ENCODE measurements at places on chromosomes 2 and 18.

GRCh38 chr2:217147818-217148217, 288.0 kb upstream of the TNP1 start:
- no peak for DNase-seq

GRCh38 chr18:9829397-9829712, 56.4 kb upstream of the TXNDC2 start:
- DNase-seq, result no peak

- no peak for DNase-seq
These were observed 104.8 kb downstream of the PPP1R1C start for GRCh38 chr2:182090486-182090885.

- DNase-seq, result no peak
These were observed 7.7 kb upstream of the AMMECR1L start for GRCh38 chr2:127893494-127893893.

GRCh38 chr2:69171116-69171896, 158.3 kb downstream of the ANTXR1 start:
- no peak for DNase-seq

DNA sequence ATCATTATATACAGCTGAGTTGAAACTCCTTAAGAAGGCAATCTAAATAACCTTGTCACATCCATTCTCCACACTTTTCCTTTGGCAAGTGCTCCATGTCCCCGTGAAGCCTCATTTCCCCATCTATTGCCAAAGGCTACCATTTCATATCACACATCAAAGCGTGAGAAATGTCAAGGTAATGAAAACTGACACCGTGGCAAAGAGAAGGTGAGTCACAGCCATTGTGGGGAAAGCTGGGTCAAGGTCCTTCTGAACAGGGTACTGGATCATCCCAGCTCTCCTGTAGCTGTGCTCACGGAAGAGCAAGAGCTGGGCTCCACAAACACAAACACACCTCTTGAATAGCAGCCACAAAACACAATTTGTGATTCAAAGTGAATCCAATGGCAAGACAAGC, 58.2 kb upstream of the REG3G start:
- no peak for DNase-seq

GRCh38 chr18:27855486-27855885, 321.4 kb downstream of the CDH2 start:
- no peak for DNase-seq

DNA sequence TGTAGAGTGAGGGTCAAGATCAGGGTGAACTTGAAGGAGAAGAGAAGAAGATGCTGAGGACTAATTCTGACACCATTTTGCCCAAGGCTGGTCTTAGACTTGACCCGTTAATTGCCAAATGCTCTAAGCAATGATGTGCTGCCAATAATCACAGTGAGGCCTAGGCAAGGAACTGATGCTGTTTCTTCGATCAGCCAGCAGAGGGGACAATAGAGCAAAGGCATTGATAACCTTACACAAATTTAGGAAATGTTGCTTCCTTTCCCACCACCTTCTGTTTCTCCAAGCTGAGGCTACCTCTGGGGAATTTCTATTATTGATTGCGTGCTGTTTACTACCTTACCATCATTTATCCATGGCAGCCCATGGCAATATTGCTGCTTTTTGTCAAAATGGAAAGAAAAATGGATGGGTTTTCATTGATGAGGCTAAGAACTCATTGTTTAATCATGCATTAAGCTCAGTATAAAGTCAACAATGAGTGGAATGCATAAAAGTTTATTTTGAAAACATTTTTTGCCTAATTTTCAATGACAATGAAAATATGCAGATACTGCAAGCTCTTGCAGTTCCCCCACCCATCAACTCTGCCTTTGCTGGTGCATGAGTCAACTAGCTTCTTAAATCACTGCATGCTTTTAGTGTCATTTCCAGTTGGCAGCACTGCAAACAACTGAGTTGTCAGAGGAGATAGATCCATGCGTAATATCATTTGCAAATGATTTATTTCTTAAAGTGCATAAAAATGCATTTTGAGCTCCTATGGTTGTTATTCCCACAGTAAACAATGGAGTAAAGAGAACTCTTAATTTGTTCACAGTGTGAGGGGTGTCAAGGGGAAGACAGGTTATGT, 116.4 kb upstream of the NYAP2 start:
- DNase-seq, result peak; percentile 34

GRCh38 chr2:130376433-130377293, 20.8 kb downstream of the PTPN18 start:
- DNase-seq, result no peak

GRCh38 chr18:24274837-24275236, 122.8 kb downstream of the OSBPL1A start:
- DNase-seq, result no peak

- DNase-seq, result peak; percentile 74
These were observed 34.9 kb downstream of the RNF144A start for GRCh38 chr2:6952101-6952500.

GRCh38 chr2:238920601-238921001, 72.7 kb downstream of the TWIST2 start:
- no peak for DNase-seq

DNA sequence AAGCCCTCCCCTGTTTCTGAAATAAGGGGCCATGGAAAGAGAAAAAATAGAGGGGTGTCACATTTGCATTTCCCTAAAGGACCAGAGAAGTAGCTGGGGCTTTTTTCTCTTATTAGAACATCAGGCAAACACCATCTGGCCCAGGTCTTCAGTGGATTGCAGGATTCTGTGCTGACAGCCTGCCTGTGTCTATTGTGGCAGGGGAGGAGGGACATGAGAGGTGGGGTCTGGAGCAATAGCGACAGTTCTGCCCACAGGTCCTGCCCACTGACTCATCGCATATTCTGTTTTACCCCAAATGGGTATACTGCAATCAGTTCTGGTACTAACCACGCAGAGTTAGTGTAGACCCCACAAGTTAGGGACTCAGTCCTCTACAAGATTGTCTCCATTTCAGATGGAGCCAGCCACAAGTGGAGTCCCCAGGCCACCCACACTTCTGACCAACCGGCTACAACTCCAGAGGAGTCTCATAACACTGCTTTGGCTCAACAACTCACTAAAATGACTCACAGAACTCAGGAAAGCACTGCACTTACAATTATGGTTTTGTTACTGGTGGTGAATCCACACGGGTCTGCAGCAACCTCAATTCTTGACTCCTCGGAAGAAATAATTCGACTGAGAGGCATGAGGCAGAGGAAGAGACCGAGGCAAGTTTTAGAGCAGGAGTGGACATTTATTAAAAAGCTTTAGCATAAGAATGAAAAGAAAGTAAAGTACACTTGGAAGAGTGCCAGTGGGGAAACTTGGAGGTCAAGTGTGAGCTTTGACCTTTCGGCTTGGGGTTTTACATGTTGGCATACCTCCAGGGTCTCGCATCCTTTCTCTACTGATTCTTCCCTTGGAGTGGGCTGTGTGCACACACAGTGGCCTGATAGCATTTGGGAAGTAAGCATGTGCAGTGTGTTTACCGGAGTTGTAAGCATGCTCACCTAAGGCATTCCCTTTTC, 146.4 kb upstream of the SPATS2L start:
- peak; percentile 33 for DNase-seq

DNA sequence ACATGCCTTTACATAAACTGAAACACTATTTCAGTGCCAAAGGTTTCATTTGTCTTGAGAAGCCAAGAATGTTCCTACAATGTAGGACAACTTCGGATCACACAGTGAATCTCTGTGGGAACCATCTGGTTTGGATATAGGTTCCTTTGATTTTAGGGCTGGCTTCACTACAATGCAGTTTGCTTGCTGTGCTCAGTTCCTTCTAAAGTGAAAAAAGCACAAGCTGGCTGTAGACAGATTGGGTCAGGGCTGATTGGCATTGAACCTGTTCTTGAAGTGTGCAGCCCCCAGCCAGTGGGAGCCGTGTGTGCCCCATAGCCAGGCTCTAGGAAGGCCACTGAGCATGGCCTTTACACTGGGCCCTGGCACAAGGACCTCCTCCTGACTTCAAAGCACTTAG, 167.9 kb upstream of the HNRNPA3 start:
- DNase-seq, result no peak

- DNase-seq, result no peak
These were observed 852.5 kb upstream of the LRATD1 start for GRCh38 chr2:13779996-13780395.

GRCh38 chr2:132640116-132640515, 29.9 kb downstream of the LYPD1 start:
- DNase-seq, result no peak

DNA sequence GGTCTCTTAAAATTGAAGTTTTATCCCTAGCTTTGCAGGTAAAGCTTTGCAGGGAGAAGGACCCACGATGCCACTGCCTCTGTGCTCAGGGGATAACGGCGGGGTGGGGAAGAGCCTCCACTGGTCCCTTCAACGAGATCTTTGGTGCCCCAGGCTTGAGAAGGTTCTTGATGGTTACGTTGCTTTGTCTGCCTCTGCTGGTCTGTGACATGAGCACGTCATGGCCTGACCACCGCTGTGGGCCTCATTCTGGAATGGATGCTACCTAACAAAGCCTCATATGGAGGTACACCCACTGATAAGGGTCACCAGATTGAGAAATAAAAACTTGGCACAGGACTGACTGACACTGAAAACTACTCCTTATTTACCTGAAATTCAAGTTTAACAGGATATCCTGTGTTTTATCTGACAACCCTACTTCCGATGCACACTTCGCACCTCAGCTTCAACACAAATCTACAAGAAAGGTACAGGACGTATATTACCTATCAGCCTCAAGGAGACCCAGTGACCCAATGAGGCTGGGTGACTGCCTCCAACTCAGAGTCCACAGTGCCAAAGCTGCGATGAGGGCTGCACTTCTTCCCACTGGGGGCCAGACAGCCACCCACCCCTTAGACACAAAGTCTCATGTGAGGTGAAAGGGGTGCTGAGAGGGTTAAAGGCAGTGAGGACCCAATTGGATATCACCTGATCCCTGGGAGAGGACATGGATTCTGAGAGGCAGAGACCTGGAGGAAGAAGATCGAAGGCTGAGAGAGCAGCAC, 64.9 kb downstream of the EIPR1 start:
- no peak for DNase-seq
